ENCODE measurements at places on chromosomes 11 and 22.

DNA sequence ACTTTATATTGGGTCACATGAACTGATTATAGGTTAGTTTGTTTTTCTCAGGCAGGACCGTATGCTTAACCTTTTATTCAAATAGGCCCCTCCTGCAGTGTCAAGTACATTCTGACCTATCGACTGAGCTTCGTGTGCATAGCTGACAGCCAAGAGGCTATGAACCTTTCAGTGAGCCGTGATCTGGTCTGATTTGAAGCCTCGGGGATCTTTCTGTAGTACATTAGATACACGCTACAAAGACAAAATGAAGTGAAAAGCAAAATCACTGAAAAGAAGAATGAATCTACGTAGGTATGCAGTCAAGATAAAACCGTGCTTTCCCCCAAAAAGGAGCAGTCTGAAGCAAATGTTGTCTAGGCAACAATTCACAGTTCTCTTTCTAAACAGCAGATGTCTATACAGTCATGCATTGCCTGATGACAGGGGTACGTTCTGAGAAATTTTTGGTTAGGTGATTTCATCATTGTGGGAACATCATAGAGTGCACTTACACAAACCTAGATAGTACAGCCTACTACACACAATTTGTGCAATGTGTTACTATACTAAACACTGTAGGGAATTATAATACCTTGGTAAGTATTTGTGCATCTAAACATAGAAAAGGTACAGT lies 18.1 kb downstream of the JHY start:
- no peak for DNase-seq

DNA sequence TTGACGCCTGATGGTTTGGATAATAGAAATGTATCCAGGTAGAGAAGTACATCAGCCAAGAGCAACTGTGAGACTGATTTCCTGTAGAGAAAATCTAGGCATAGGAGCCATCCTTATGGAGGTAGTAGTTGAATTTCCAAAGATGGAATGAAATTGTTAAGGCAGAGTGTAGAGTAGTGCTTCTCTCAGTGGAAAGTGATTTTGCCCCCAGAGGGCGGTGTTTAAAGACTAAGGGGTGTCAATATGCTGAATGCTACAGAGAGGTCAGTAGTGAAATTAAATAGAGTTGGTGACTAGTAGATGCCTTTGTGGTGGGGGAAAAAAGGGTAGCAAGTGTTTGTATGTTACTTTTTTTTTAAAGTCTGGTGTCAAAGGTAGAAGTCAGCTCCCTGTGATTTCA lies 54.5 kb downstream of the TRIM44 start:
- DNase-seq: no peak

GRCh38 chr22:44731357-44731970 lies 20.9 kb upstream of the ARHGAP8 start:
- no peak for DNase-seq

GRCh38 chr11:92136797-92137196 lies 87.8 kb upstream of the FAT3 start:
- peak; percentile 15 for DNase-seq

- DNase-seq: no peak
Observed at GRCh38 chr11:108947654-108948570, 283.0 kb downstream of the DDX10 start.

DNA sequence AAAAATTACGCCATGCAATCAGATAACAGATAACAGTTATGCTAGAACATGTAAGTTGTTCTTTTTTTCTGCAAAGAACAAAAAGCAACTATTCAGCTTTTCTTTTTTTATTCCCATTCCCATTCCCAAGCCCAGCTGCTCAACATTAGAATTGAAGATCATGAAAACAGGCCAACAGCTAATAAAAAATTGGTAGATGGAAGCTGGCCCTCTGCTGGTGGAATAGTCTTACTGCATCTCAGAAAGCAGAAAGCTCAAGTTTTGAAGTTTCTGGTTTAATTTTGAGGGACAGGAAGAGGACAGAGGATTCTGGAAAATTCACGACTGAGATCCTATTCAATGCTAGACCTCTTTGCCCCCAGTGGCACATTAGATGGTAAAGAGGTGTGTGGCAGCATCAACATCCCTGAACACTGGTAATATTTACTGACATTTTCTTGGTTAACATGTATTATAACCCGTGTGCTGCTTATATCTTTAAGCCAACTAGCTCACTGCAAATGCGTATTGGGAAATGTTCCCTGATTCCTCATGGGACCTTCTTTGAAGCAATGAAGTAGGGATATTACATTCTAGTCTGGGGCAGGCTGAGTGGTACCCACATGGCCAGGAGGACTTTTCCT lies 591.2 kb downstream of the OPCML start:
- peak; percentile 12 for DNase-seq

DNA sequence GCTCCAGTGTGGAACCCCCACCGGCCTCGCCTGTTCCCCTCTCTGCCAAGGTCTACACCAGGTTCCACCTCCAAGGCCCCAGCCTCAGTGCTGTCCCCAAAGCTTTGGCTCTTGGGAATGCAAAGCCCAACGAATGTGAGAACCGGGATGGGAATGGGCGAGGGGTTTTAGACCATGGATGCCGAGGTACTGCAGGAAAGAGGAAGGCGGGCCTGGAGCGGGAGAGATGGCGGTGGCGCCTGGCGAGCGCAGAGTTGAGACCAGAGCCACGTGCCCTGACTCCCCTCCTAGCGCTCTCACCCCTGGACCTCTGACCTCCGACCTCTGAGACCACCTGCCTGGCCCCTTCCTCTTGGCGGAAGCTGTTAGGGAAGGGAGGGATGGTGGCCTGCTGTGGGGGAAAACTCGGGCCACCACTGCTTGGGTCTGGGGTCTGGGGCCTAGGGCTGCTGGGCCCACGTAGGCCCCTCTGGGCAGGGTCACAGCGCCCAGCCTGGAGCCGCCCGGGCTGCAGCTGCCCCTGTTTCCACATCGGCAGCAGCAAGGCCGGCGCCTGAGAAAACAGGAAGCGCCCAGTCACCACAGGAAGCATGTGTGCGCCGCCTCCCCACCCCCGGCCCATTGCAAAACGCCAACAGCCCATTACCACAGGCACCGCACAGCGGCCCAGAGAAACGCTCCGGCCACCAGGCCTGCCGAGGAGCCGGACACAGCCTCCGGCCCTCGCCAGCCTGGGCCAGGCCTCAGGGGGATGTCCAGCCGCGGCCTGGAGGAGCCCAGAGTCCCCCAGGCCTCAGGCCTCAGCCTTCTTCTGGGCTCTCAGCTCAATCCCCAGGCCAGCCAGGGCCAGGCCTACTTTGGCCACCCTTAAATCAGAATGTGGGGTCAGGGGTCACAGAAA lies 13.8 kb upstream of the SLC39A13 start:
- DNase-seq: no peak

- DNase-seq: no peak
Observed at GRCh38 chr11:8032122-8032521, 45.0 kb downstream of the EIF3F start.

DNA sequence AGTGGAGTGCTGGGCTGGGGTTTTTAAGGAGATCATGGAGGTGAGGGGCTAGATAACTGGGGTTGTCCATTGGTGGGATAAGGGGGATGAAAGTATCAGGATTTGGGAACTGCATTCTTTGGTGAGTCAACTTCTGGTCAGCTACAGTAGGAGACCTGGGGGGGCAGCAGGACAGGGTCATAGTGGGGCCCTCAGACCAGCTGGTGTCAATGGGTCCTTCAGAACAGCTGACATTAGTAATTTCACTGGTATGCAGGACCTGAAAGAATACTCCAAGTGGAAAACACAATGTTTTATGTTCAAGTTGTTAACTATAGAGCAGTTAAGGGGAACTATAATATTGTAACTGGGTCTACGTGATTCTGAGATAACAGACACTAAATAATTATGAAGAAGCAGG lies 2.8 kb upstream of the TTC12 start:
- no peak for DNase-seq

GRCh38 chr22:37051391-37052385 lies at the start of gene KCTD17:
Gene KCTD17 (plus strand): TSS chr22:37051742. CDS start chr22:37051761, 19 bp downstream.
- DNase-seq: peak; percentile 24

DNA sequence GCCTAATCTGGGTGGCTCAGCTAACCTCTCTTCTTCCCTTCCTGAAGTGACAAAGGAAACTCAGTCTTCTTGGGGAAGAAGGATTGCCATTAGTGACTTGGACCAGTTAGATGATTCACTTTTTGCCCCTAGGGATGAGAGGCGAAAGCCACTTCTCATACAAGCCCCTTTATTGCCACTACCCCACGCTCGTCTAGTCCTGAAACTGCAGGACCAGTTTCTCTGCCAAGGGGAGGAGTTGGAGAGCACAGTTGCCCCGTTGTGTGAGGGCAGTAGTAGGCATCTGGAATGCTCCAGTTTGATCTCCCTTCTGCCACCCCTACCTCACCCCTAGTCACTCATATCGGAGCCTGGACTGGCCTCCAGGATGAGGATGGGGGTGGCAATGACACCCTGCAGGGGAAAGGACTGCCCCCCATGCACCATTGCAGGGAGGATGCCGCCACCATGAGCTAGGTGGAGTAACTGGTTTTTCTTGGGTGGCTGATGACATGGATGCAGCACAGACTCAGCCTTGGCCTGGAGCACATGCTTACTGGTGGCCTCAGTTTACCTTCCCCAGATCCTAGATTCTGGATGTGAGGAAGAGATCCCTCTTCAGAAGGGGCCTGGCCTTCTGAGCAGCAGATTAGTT lies 14.2 kb upstream of the UVRAG start:
- no peak for DNase-seq

DNA sequence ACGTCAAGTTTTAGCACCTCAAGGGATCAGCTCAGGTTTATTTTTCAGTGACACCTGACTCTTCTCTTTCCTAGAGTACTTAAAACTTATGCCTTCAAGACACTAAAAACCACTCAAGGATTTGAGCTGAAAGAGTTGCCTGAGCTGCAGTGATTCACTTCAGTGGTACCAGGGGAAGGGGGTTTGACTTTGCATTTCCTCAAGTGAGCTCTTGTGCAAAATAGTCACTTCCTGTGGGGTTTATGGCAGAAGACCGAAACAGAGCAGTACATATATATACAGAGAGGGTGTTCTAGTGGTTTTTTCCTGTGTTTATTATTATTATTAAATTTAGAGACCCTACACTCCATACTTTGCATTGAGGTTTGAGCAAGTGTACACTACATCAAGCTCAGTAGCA lies 60.7 kb downstream of the DBX1 start:
- no peak for DNase-seq

GRCh38 chr11:96318850-96319249 lies 24.1 kb downstream of the MAML2 start:
- no peak for DNase-seq

DNA sequence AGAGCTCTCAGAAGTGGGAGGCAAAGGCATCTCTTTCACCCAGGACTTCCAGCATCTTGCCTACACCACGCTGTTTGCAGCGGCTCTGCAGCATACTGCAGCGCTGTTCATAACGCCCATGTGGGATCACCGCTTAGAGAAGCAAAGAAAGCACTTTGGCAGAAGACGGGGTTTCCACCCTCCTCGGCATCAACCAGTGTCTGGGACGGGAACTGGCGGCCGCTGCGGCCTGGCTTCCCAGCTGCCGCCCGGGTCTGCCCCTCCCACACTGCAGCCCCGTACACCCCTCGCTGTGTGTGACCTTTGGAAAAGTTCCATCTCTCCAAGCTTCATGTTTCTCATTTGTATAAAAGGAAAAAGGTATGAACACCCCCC lies 545 bp upstream of the TIRAP start:
- DNase-seq: peak; percentile 20

DNA sequence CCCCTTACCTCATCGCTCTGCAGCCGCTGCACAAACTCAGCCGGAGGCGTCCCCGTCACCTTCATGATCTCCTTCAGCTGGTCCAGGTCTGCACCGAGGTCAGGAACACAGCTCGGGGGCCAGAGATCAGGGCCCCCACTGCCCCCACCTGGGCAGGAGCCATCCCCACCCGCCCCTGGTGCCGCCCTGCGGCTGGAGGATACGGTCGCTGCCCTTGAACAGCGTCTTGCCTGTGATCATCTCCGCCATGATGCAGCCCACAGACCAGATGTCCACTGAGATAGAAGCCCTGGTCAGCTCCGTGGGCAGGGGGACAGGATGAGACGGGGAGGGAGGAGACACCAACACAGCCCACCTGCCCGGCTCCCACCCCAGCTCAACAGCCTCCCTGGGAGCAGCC lies 4.5 kb upstream of the HDAC10 start:
- no peak for DNase-seq

DNA sequence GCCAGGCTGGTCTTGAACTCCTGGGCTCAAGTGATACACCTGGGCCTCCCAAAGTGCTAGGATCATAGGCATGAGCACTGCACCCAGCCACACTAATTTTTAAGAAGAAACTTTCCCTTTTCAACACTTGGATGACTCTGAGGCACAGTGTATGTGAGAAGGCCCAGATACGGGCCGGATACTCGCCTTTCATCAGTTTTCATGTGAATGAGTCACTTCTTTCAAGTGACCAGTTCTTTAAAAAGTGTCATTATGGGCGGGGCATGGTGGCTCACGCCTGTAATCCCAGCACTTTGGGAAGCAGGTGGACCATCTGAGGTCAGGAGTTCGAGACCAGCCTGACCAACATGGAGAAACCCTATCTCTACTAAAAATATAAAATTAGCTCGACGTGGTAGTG lies 120.8 kb downstream of the CTTN start:
- DNase-seq: no peak

GRCh38 chr11:112128483-112129121 lies 35.3 kb downstream of the IL18 start:
- peak; percentile 27 for DNase-seq

- DNase-seq: no peak
Observed at GRCh38 chr11:1443737-1444136, 42.8 kb downstream of the MOB2 start.

GRCh38 chr11:44839458-44840084 lies 111.1 kb downstream of the TP53I11 start:
- no peak for DNase-seq

GRCh38 chr11:120352405-120352804 lies 16.2 kb downstream of the ARHGEF12 start:
- DNase-seq: no peak

DNA sequence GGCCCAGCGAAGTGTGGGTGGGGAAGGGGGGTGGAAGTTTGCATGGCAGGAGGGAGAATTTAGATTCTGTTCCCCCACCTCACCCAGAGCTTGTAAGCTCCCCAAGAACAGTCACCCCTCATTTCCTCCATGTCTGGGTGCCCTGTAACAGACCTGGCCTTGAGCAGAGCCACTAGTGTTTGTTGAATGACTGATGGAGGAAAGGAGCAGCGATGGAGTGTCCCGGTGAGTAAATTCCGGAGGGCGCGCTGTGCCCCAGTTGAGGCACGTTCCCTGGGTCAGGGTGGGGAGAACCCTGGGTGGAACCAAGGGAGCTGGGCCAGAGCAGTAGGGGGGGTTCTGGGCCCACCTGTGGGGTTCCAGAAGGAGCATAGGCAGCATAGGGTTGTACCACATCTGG lies 827 bp downstream of the NAALADL1 start:
- no peak for DNase-seq

DNA sequence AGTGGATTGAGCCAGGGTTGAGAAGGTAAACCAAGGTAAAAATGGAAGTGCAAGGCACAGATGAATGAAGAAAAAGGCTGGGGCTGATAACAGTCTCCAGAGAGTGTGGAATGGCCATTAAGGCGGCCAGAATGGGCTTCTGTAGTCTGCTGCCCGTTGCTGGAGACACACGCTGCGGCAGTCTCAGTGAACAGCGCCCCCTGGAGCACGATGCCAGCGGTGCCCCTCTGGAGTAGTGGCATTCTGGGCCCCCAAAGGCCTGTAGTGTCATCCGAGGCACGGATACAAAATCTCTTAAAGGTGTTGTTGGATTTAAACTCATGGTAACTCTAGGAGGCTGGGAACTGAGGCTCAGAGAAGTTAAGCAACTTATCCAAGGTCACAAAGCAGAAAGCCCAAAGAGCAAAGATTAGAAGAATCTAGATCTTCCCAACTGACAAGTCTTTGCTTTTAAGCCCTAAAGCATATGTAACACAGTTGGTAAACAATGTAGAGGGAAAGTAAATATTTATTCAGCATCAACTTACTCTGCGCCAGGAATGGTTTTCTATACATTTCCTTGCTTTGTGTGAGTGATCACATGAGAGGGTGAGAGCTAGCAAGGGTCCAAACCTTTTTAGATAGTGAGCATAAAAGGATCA lies 18.2 kb downstream of the KCNJ1 start:
- DNase-seq: no peak
